ENCODE measurements at places on chromosomes 6 and 20. TPM values are rescaled to one million over a fixed set of nuclear protein-coding genes. Genes with fewer than 3 reads are reported as not detected.

Gene UNC93A
- total RNA-seq: not detected

DNA sequence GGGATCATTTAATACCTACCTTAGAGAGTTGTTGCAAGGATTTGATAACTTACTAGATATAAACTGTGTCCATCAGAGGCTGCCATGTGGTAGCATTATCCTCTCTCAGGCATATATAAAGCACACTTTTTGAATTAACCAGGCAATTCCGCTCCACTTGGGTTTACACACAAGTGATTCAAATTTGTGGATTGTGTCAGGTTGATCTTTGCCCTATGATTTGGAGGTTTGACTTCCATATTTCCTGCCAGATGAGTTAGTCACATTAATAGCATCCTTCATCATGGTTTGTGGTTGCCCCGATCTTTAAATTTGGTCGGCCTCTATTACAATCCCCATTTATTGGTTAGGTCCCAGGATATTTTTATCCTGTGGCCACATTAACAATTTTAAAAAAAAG is 44.8 kb upstream of the CTAGE9 start:
- DNase-seq: no peak

Gene SMLR1
- not detected for total RNA-seq

Gene HAO1
- not detected for total RNA-seq

Gene KCNQ2
- not detected for total RNA-seq

Gene IL17F
- not detected for total RNA-seq

GRCh38 chr20:19713822-19714578 is 44.1 kb upstream of the RIN2 start:
- DNase-seq: no peak

GRCh38 chr6:162409741-162410691 is 317.6 kb downstream of the PRKN start:
- DNase-seq: no peak

DNA sequence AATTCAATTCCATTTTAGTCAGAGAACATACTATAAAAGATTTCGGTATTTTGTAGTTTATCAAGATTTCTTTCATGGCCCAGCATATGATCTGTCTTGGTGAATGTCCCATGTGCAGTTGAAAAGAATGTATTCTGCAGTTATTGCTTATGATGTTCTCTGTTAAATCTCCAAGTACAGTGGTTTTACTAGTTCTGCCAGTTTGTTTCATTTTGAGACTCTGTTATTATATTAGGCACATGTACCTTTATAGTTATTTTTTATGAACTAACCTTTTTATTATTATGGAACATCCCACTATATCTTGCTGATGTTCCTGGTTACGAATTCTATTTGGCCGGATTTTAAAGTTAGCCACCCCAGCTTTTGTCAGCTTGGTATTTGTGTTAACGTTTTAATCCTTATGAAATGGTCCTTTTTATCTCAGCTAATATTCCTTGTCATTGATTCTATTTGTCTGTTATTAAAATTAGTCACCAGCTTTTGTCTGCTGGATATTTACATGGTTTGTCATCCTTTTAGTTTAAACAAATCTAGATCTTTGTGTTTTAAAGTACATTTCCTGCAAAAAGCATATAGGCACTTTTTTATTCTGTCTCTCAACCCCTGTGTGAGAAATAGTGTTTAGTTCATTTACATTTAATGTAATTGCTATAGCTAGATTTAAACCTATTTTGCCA is 48.9 kb downstream of the VTA1 start:
- DNase-seq: peak; percentile 12

- no peak for DNase-seq
These were observed 21.4 kb downstream of the SDCBP2 start for GRCh38 chr20:1307571-1307971.

DNA sequence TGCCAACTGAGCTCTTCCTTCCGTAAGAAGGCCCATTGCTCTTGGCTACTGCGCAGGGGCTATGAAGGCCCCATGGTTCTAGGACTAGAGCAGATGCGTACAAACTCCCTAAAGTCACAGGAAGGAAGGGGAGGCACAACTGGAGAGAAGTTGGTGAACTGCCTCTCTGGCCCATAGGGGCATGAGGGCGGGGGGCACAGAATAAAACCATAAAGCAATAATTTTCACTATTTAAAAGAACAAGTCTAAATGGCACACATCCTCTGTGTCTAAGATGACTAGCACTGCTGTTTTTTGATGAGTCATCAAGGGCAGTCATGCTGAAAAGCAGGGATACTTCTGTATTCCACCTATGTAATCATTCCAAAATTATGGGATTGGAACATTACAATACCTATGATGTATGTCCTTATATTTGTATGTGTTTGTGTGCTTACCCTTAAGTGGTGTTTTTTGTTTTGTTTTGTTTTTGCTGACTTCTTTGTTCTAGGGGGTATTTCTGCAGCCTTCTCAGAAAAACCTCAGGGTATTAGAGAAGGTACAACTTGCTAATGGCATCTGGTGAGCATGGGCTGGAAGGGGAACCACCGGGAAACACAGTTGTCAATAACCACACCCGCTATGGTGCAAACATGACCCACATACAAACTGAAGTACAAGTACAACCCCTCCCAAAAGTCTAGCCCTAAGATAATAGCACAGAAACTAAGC is 36.9 kb downstream of the B4GALT5 start:
- DNase-seq: no peak

DNA sequence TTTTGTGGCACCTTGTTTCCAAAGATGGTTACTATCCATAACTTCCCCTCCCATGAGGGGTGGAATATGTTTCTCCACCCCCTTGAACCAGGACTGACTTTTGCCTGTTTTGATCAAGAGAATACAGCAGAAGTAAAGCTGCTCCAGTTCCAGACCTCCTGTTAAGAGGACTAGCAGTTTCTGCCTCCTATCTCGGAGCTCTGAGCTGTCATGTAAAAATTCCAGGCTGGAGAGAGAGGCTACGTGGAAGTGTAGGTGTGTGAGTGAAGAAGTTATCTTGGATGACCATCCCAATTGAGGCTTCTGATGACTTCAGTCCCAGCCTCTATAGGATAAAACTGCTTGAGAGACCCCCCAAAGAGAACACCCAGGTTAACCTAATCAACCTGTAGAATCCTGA is 511.7 kb upstream of the IMPG1 start:
- DNase-seq: no peak

Gene LY86
- total RNA-seq: not detected

Gene CTAGE9
- total RNA-seq: not detected

DNA sequence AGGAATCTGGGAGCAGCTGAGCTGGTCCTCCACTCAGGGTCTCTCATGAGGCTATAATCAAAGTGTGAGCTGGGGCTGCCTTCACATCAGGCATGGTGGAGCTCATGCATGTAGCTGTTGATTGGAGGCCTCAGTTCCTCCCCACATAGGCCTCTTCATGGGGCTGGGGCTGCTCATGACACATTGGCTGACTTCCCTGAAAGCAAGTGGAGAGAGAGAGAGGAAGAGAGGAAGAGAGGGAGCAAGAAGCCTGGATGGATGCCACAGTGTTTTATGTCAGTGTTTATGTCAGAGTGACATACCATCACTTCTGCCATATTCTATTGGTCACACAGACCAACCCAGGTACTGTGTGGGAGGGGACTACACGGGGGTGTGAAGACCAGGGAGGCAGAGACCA is 43.8 kb downstream of the EYA2 start:
- DNase-seq: no peak

DNA sequence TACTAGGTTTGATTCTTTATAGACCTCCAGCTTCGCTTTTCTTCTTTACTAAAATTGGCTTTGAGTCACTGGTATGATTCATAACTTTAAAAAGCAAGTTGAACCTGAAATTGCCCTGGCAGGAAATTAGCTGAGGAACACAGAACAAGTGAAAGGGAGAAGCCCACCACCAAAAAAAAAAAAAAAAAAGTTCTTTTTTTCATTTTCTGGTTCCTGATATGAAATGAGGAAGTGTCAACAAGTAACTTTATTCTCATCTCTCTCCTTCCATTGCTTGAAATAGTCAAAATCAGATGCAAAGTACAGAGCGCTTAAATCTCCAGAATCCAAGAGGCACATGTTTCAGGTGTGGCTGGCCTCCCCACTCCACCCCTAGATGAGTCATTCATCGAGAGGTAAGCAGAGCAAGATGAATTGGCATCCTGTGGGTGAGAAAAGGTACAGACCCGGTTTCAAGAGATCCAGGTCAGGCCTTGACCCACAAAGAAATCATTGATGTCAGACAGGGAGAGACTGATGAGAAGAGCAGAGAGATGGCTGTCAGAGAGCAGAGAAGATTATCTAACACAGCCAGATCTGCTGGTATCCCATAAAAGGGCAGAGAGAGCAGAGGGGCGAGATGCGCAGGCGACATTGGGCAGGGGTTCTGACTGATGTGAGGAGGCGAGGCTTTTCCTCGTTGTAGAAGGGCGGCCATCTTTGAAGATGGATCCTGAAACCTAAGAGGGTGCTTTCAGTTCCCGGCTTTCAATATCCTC is 54.8 kb upstream of the MBOAT1 start:
- DNase-seq: no peak

DNA sequence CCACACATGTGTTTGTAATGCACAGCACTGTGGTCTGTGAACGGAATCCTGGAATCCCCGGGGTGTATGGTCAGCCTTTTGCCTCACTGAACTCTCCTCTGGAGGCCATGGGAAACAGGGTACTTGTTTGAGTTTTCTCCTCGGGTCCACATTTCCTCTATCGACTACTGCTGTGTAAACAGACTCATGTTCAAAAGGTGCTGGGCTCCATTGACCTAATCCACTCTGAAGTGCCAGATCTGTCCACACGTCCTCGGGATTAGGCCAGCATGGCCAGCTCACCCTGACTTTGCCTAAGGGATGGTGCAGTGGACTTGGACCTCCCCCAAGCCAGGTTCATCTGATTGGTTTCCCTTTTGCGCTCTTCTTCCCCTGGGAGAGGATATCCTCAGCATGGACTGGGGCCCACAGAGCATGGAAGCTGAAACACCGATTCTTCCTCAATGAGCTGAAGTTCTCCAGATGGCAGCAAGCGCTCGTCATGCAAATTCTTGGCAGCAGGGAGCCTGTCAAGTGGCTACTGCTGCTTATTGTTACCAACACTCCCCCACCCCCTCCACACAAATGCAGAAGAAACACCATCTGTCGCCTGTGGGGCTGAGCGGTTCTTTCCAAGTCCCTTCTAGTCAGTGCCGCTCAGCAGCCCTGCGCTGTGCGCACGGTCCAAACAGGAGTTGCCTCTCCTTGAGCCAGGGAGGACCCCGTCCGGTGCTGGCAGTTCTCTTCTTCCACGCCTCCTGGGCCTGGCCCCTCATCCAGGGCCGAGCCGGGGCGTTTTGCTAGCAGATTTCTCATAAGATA is 292.6 kb upstream of the MARCKS start:
- DNase-seq: peak; percentile 32

Gene C20orf144
- under 0.01 TPM for total RNA-seq

Gene PHACTR2
- 163 TPM for total RNA-seq

Gene IP6K3
- not detected for total RNA-seq
